T-cell (primary cell): ENCODE measurements at places on chromosomes 1 and 21. TPM values are rescaled to one million over a fixed set of nuclear protein-coding genes. Genes with fewer than 3 reads are reported as not detected.

OR14A16 gene
- total RNA-seq = not detected

GRCh38 chr1:1666526-1666925 lies 7.7 kb upstream of the CDK11B start:
- no peaks in the 10 kb centered on the region for H3K4me1 ChIP-seq
- no peak overlapping the region for H3K27ac ChIP-seq
- no peaks in the 10 kb centered on the region for H3K27me3 ChIP-seq
- H3K36me3 ChIP-seq = peaks cover 53% of the 10 kb centered on the region
- H3K4me3 ChIP-seq = no peak overlapping the region

- no peak for DNase-seq
- no peak overlapping the region for H3K27ac ChIP-seq
- no peaks in the 10 kb centered on the region for H3K27me3 ChIP-seq
- H3K4me1 ChIP-seq = no peaks in the 10 kb centered on the region
Observed at GRCh38 chr1:115423776-115424175, 85.7 kb upstream of the NGF start.

- H3K36me3 ChIP-seq = no peaks in the 10 kb centered on the region
- H3K4me1 ChIP-seq = peaks cover 2% of the 10 kb centered on the region
- H3K4me3 ChIP-seq = no peak overlapping the region
- H3K27ac ChIP-seq = no peak overlapping the region
- H3K27me3 ChIP-seq = peaks cover 4% of the 10 kb centered on the region
Observed at GRCh38 chr1:236502579-236502971, 21.2 kb upstream of the LGALS8 start.

DNA sequence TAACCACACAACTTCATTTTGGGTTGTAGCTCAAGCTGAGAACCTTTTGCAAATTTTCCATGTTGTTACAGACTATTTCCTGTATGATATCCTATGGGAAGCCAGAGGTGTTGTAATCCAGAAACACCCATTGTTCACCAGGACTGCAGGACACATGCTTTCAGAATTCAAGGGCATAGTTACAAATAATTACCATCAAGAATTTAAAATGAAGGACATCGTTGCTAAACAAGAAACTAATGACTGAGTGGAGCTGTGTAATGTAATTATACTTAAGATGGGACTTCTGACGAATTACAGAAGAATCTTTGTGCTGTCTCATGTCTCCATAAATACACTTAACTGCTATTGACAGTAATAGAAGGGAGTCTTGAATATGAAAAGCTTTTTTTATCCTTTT lies 47.6 kb upstream of the HOOK1 start:
- H3K27ac ChIP-seq = no peak overlapping the region
- no peak overlapping the region for H3K4me3 ChIP-seq

GRCh38 chr1:59827055-59827643 lies 12.4 kb downstream of the HOOK1 start:
- H3K4me1 ChIP-seq = no peaks in the 10 kb centered on the region
- DNase-seq = no peak
- no peak overlapping the region for H3K4me3 ChIP-seq
- no peak overlapping the region for H3K27ac ChIP-seq
